ENCODE measurements at places on chromosomes 6 and 20.

DNA sequence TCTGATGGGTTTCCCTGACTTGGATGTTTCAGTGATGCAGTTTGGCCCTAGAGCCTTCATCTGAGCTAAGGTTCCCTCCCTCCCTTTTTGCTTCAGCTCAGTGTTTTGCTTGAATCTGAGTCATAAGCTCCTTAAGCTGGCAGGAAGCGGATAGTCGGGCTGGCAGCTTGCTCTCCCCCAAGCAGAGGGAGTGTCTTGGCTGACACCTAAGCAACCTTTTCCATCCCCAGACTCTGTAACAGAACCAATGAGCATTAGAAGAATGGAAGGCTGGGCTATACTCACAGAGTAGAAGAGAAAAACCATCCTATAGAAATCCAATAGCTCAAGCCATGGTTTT, 98.3 kb downstream of the HAO1 start:
- DNase-seq: no peak

DNA sequence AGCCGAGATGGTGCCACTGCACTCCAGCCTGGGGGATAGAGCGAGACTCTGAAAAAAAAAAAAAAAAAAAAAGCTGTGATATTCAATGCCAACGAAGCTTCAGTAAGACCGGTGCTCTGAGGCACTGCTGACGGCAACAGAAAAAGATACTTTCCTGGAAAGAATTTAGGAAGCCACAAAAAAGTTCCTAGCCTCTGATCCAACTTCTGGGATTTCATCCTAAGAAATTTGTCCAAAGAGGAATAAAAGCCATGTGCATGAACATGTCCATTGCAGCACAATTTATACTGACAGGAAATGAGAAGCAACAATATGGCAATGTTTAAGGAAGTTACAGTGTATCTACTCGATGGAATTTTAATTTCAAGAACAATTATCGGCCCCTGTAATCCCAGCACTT, 24.5 kb upstream of the CARMIL1 start:
- DNase-seq: no peak

DNA sequence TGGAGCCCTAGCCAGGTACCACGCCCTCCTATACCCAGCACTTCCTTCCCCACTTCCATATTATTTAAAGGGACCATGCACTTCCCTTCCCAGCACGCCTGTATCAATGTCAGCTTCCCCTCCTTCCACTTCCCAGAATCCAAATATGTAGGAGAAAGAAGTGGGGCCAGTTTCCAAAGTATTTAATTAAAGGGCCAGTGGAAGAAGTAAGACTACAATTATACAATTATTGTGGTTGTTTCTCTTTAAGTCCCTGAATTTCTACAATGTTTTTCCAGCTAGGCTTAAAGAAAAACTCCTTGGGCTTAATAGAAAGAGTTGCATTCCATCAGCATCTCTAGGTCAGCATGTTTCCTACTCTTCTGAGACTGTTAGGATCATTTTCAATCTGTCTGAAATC, 515.8 kb downstream of the PREX1 start:
- DNase-seq: no peak

- no peak for DNase-seq
These were observed 3.9 kb downstream of the STXBP5 start for GRCh38 chr6:147207837-147208754.

DNA sequence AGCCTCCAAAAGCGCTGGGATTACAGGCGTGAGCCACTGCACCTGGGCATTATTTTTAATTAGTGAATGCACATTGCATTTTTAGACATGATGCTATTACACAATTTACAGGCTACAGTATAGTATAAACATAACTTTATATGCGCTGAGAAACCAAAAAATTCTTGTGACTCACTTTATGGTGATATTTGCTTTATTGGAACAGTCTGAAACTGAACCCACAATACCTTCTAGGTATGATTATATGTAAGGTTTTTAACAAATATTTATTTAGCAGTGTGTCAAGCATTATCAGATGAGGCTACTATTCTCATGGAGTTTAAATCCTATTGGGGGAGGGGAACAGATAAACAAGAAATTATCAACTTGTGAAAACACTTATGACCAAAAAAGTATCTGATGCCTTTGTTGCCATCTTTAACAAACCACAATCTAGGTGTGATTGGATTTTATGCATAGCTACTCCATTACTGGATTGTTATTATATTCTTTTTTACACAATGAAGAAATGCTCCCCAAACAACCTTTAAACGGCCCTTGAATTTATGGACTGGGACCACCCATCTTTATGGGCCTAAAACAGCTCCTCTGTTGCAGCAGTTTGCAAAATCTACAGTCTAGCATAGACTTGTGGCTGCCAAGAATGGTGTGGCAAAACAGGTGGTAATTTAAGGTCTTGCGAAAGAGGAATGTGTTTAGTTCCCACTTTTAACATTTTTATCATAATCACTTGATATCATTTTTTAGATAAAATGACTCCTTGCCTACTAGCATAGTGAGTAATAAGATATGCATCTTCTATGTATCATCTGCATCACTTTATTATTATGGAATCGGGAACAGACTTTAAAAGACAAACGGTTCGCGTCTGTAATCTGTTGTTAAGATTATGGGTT, 159.2 kb upstream of the C6orf118 start:
- no peak for DNase-seq

DNA sequence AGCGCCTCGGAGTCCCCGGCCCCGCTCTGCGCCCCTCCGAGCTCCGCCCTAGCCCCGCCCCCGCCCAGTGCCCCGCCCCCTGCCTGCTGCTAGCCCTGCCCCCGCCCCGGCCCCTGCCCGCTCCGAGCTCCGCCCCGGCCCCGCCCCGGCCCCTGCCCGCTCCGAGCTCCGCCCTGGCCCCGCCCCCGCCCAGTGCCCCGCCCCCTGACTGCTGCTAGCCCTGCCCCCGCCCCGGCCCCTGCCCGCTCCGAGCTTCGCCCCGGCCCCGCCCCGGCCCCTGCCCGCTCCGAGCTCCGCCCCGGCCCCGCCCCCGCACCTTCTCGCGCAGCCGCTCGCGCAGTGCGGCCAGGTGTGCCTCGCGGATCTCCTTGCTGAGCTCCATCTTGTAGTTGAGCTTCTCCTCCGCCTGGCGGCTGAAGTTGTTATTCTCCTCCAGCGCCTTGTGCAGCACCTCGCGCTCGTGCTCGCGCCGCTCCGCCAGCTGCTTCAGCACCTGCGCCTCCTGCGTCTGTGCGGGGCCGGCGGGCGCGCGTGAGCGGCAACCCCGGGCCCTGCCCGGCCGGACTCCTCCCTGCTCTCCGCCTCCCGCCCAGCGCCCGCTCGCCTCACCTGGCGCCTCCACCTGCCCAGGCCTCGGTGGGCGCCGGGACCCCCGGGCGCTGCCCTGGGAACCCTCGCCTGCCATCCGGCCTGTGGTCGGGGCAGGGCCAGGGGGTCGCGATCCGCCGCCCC, 11.3 kb downstream of the STMN3 start:
- no peak for DNase-seq

DNA sequence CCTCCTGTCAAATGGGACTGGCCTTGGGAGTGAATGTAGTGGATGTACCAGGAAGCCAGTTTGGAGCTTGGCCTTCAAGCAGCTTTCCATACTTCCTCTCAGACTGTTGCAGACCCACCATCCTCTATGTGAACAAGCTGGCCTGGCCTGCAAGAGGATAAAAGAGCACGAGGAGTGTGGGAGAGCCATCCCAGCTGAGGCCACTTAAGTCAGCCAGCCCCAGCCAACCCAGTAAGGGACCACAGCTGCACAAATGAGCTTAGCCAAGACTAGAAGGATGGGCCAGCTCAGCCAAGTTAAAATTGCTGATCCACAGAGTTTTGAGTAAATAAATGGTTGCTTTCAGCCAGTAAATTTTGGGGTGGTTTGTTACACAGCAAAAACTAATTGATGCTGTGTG, 156.9 kb upstream of the SOX4 start:
- DNase-seq: no peak
